HL-60 (cell line): ENCODE measurements at places on chromosomes 11 and 22.
A peak's percentile ranks its signal among the peaks of the same experiment; 100 is the strongest.

DNA sequence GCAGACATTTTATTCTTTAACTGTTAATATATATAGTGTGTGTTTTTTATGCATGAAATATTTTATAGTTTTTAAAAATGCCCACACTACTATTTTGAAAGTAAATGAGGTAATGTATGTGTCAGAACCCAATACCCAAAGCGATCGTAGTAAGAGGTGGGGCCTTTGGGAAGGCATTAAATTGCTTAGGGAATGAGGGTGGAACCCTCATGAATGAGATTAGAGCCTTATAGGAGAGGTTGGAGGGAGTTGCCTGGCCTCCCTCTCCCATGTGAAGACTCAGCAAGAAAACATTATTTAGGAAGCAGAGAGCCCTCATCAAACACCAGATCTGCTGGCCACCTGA lies 11.1 kb downstream of the KLHL35 start:
- no peak for DNase-seq

DNA sequence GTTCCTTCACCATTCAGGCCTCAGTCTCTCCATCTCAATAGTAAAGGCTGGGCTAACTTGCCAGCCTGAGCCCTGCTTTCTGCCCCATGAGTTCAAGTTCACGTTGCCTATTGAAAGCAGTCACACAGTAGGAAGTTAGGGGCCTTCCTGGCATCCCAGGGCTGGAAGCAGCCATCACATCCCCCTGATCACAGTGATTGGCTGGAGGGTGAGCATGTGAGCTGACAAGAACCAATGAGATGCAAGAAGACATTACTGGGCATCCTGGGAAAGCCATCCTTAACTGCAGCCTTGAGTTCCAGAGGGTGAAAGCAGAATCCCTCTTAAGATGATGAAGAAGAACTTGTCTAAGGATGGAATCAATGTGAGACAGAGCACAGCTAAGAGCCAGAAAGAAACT lies 29.1 kb downstream of the IRAG1 start:
- no peak for DNase-seq

DNA sequence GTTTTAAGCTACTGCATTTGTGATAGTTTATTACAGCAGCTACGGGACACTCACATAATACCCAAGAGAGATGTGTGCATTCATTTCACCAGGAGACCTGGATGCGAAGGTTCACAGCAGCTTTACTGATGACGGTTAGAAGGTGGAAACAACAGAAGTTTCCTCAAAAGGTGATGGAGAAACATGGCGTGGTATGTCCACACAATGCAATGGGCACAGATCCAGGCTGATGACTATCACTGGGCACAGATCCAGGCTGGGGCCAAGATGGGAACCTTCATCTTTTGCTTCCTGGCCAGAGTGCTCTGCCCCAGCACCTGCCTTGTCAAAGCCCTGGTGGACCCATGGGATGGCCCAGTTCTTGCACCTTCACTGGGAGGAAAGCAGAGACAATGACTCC lies 30.6 kb upstream of the RFPL3 start:
- no peak for DNase-seq

DNA sequence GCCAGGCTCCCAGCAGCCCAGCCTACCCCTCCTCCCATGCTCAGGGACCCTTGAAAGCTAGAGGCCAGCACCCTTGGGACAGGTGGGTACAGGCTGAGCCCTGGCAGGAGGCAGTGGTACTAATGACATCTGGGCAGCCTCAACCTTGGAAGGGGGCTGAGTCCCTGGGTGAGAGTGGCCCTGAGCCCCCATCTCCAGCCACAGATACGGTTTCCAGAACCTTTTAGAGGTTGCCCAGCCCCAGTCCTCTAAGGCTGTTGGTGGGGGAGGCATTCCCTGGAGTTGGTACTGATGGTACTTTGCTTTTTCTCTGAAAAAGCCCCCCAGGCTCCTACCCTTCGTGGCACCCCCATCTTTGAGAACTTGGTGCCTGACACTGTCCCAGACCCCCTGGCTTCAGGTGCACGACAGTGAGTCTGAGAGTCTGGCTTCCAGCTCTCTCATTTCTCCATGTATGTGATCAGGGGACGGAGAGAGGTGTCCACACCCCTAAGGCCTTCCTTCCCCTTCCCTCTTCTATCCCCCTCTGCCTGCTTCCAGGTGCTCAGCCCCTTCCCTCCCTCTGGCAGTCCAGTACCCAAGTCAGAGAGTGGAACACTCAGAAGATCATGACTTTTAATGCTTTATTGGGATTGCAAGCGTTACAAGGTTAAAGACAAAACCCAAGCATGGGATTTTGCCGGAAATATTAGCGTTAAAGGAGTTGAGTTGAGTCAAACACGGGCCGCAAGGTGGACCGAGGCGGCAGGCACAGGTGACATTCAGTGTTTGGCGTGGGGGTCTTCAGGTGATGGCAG lies 10.5 kb downstream of the IGF2 start:
- no peak for DNase-seq

GRCh38 chr11:65791719-65792213 lies 4.9 kb downstream of the OVOL1 start:
- DNase-seq = peak; percentile 80

GRCh38 chr11:10488121-10488933 lies 33.3 kb downstream of the AMPD3 start:
- DNase-seq = no peak

DNA sequence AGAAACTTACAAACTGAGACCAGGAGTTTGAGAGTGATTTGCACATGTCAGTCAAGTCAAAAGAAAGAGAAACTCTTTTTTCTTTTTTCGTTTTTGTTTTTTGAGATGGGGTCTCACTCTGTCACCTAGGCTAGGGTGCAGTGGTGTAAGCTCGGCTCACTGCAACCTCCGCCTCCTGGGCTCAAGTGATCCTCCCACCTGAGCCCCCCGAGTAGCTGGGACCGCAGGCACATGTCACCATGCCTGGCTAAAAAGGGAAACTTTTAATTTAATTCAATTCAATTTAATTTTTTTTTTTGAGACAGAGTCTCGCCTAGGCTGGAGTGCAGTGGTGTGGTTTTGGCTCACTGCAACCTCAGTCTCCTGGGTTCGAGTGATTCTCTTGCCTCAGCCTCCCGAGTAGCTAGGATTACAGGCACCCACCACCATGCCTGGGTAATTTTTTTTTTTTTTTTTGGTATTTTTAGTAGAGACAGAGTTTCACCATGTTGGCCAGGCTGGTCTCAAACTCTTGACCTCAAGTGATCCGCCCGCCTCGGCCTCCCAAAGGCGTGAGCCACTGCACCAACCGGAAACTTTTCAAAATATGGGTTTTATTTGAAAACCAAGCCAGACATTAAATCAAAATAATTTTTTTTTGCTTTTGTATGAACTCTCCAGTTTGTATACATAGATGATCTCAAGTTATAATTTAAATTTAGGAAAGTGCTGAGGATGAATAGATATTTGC lies 9.9 kb downstream of the UCP3 start:
- no peak for DNase-seq

- no peak for DNase-seq
Measured at GRCh38 chr11:2097356-2097997, 41.7 kb downstream of the IGF2 start.

DNA sequence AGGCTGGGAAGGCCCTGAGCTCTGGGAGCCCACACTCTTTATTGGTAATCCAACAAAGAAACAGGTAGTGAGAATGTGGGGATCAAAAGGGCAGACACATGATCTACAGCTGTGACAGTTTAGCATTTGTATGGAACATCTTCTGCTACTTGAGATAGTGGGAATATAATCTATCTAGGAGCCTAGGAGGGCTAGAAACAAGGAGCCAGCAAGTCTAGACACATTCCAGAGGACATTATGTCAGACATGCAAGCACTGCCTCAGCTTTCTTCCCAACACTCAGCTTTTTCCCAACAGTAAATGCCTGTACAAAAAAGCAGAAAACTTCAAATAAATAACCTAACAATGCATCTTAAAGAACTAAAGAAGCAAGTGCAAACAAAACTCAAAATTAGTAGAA lies 1150.6 kb upstream of the RAG2 start:
- DNase-seq = no peak

GRCh38 chr11:69686452-69686851 lies 11.3 kb upstream of the LTO1 start:
- no peak for DNase-seq
